ENCODE measurements at places on chromosomes 1 and 21. TPM values are rescaled to one million over a fixed set of nuclear protein-coding genes. Genes with fewer than 3 reads are reported as not detected.

The SLAMF7 gene
- not detected for total RNA-seq

The KMO gene
- total RNA-seq = not detected

The NFASC gene
- 44.0 TPM for total RNA-seq

DNA sequence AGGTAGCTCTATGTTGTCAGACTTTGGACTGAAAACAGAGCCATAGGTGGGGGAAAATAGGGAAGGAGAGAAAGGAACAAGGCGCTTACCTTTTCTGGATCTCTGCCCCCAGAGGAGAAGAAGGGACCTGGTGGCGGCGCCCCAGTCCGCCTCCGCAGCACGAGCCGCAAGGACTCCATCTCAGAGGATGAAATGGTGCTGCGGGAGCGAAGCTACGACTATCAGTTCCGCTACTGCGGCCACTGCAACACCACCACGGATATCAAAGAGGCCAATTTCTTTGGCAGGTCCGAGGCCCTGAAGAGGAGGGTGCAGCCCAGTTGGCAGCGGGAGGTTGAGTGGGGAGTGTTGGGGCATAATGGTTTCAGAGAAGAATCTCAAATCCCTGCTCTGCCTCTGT is 18.5 kb upstream of the TMEM222 start:
- no peaks in the 10 kb centered on the region for H3K27me3 ChIP-seq
- peaks cover 15% of the 10 kb centered on the region for H3K4me1 ChIP-seq
- no peak for DNase-seq
- no peak overlapping the region for H3K4me3 ChIP-seq
- H3K27ac ChIP-seq = no peak overlapping the region
- H3K36me3 ChIP-seq = peaks cover 35% of the 10 kb centered on the region

GRCh38 chr1:37083603-37084002 is 49.3 kb upstream of the GRIK3 start:
- no peaks in the 10 kb centered on the region for H3K27me3 ChIP-seq
- H3K27ac ChIP-seq = no peak overlapping the region
- no peaks in the 10 kb centered on the region for H3K4me1 ChIP-seq
- no peaks in the 10 kb centered on the region for H3K36me3 ChIP-seq
- DNase-seq = no peak

GRCh38 chr21:15062606-15062965 is 2.2 kb downstream of the NRIP1 start:
- no peaks in the 10 kb centered on the region for H3K36me3 ChIP-seq
- H3K27me3 ChIP-seq = no peaks in the 10 kb centered on the region
- no peak overlapping the region for H3K27ac ChIP-seq
- H3K4me3 ChIP-seq = peak overlapping the region; percentile 97
- H3K4me1 ChIP-seq = peaks cover 34% of the 10 kb centered on the region

DNA sequence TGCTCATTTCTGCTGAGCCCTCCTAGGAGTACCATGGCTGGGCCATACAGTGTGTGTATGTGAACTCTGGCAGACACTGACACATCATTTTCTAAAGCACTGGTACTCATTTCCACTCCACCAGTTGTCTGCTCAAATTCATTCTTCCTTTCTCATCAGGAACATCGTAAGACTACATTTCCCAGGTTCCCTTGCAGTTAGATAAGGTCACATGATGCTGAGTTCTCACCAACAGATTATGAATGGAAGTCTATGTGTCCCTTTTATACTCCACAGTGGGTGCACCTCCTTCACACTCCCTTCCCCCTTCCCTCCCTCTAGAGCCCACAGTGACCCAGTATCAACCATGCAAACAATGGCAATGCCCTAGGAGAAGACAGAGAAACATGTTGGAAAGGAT is 38.3 kb upstream of the PAX7 start:
- H3K36me3 ChIP-seq = no peaks in the 10 kb centered on the region
- peaks cover 2% of the 10 kb centered on the region for H3K27me3 ChIP-seq
- no peak overlapping the region for H3K27ac ChIP-seq
- no peak overlapping the region for H3K4me3 ChIP-seq
- H3K4me1 ChIP-seq = no peaks in the 10 kb centered on the region
